ENCODE measurements at places on chromosomes 4 and X.

GRCh38 chr4:25727711-25728493 is 72.3 kb downstream of the SLC34A2 start:
- no peak for DNase-seq

GRCh38 chr4:155227131-155227530 is 18.7 kb downstream of the NPY2R start:
- DNase-seq = no peak

DNA sequence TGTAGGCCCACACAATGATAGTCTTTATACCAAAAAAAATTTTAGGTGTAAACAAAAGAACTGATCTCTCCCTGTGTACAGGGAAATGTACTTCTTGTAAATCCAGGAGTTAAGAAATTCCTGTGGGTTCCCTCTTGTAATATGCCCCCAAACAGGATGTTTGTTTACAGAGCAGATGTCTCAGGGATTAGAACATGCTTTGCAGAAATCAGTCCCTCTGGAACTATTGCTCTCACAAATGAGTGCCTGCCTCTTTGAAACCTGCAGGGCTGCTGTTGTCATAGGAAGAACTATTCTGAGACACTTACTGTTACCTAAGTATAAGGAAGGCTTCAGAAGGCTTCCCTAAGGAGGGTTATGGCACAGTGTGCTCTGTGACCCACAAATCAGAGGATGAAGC is 35.6 kb downstream of the PAK3 start:
- DNase-seq = no peak

DNA sequence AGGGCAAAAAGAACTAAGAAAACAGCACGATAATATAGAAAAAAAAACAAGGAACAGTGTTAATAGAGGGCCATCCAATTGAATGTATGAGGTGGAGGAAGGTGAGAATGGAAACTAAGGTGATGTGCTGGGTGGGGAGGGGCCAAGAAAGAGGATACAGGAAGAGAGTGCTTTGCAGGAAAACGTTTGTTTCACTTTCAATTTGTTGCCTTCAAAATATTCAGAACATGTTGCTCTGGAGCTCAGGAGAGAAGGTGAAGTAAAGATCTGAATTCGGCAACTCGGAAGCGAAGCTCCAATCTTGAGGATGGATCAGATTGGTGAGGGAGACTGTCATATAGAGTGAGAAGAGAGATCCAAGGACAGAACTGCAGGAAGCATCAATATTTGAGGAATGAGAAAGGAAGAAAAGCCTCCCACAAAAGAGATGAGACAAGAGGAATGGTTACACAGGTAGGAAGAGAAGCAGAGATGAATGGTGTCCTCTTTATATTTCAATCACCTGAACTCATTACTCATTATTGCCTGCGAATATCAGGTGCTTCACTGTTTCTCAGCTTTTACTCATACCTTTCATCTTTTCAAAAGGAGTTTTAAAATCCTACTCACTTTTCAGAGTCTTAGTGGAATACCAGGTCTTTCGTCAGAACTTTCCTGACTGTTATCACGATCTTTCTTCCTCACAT is 14.7 kb upstream of the SEC24D start:
- peak; percentile 12 for DNase-seq

DNA sequence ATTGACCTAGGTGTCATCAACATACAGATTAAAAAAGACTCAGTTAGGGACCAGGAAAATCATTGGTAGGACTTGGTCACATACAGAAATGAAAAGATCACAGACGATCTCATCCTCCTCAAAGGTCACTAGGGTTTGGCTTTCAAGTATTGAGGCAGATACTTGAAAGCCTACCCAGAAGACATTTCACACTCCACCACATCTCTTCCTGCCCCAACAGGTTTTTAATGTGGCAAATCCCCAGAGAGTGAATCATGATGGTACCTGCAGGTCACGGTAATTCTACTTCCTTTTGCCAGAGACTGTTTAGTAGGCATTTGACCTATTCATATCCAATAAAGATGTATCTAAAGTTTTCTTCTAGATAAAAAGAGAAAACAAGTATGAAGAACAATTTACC is 44.1 kb downstream of the INPP4B start:
- no peak for DNase-seq

- DNase-seq = no peak
Observed at GRCh38 chr4:98773638-98774037, 115.2 kb upstream of the TSPAN5 start.

DNA sequence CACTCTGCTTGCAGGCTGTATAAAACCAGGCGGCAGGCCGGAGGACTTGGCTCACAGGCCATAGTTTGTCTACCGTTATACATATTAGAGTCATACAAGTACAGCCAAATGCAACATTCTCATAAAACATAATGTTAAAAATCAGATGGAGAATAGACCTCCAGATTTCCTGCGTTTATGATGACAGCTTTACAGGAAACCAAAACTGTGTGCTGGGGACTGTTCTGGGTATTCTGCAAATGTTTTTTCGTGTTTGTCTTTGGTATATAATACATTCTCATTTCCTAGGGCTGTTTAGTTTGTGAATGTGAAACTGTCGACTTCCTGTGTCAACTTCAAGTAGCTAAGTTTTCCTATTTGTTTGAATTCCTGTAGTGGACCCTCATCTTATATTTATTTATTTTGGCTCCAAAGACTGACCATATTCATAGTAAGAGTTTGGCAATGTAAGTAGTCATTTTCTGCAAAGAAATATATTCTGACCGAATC is 79.5 kb upstream of the FAM9C start:
- DNase-seq = no peak

- no peak for DNase-seq
Observed at GRCh38 chrX:121179972-121180371, 132.6 kb downstream of the GLUD2 start.

DNA sequence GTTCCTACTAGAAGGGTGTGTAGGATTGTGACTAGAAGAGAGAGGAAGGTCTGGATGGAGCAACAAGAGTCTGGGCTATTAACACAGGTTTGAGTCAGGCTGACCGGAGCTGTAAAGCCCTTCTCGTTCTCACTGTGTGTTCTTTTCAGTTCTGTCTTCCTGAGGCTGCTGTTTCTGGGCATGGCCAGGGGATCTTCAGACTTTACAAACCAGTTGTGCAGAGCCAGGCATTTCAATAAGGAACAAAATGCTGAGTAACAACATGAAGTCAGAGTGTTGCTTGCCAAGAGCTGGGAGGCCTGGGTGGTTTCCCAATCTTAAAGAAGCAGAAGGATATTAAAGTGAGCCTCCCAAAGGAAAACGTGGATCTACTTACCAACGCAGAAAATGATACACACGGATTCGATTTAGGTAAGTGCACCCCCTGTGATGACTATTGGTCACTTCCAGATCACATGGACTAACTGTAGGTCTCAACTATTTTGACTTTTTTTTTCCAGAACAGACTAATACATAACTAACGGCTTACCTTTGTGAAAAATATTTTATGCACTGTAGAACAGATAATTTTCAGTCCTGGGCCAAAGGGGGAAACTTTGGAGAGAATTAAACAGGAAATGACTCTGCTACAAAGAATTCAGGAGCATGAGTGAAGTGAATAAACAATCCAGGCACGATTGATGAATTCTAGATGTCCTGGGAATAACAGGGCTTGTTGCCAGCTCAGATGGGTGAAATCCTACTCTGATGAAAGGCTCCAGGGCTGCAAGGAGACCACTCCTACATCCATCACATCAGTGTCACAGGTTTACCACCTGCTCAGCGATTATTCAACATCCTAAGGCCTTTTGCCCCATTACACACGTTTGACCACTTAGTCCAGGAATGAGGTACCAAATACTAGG is 94.5 kb downstream of the ANXA3 start:
- peak; percentile 85 for DNase-seq

DNA sequence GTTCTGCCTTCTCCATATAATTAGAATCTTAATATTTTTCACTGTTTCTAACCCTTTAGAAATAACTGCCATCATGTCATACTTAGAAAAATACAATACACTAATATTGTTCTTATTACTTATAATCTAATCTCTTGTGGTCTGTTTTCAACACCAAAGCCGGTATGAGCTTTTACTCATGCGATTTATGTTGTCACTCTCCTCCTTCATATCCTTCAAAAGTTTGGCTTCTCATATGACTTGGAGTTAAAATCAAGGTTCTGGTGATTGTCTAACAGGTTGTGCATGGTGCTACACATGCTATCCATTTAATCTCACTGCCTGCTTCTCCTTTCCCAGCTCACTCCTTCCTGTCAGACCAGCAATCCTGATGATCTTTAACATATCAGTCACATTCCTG is 1392.9 kb downstream of the ARAP2 start:
- DNase-seq = no peak

DNA sequence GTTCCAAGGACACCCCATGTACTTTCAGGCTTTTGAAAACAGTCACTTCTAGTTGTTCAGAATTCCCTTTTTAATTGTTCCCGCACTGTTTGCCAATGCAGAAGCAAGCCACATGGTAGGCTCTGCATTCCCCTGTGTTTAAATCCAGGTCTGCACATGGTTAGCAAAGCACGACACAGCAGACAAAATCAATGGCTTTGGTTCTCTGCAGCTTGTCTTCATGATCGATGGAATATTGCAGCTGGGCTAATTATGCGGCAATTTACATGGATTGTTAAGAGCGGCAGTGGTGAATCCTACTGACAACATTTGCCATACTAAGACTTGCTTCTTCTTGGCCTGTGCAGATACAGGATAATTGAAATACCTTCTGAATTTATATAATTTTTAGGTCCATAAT is 20.6 kb upstream of the INPP4B start:
- no peak for DNase-seq

DNA sequence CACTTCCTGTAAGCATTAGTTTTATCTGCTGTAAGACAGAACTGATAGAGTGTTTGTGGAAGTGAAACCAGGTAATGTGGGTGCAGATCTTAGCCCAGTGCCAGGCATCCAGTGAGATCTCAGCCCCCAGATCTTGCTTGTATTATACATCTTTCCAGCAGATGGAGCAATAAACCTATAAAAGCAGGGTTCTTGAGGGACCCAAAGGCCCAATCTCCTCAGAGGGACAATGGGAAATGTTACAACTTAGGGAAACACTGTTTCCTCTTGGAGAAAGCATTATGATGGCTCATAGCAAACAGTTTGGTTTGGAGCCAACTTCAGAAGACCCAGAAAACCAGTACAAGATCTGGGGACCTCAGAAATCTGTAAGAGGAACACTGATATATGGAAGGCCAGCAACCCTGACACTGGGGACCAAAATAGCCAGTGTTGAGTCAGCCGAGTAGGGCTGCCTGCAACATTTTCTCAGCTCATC is 206.3 kb downstream of the SLC7A11 start:
- peak; percentile 33 for DNase-seq

DNA sequence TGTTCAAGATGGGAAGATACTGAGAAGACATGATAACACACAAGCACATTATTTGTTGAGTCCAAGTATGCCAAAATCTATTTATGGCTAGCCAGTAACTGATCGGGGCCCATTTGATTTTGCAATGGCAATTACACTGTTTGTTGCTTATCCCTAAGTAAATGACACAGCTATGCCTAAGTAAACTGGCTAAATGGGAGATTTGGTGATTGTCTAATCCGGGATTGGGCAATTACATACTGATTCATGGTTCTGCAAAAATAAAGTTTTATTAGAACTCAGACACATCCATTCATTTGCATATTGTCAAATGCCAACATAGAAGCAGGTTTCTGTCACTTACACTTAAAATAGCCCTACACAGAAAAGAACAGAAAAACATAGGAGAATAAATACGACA is 140.2 kb upstream of the TBL1X start:
- no peak for DNase-seq

DNA sequence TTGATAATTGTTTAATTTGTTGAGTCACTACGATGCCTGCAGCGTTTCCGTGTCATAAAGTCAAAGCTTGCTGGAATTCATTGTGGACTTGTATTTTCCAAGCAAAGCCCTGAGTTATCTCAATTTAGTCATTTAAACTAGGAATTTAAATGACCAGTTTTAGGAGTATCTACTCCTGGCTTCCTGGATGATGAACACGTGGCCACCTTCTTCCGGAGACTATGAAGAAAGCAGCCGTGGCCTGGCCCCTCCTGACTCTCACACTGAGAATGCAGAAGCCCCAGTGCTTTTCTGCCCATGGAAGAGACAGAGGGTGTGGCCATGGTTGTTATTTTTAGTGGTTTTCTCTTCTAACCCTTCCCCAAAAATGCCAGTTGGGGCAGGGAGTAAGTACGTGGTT is 250.7 kb upstream of the GATB start:
- no peak for DNase-seq

DNA sequence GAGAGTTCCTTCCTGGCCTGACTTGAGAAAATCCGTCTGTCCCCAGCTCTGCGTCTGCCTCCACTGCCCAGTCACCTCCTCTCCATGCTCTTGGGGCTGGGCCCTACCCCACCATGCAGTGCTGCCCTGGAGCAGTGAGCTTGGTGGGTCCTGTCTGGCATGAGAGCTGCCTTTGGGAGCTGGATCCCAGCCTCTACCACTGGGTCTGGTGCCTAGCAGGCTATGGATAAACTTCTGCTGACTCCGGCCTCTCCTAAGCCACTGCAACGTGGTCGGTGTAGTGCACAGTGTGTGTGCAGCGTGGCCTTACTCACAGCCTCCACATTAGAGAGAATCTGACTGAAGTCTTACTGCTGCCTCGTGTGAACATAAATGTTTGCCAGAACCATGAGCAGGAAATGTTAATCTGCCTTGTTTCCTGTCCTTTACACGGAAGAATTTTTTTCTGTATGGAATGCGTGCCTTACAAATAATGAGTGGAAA is 47.6 kb downstream of the HTT start:
- no peak for DNase-seq

GRCh38 chr4:145333786-145334185 is 147.9 kb upstream of the SMAD1 start:
- DNase-seq = no peak

- DNase-seq = no peak
Observed at GRCh38 chr4:145427221-145427620, 54.4 kb upstream of the SMAD1 start.
